ENCODE measurements at places on chromosomes 1 and 21.

DNA sequence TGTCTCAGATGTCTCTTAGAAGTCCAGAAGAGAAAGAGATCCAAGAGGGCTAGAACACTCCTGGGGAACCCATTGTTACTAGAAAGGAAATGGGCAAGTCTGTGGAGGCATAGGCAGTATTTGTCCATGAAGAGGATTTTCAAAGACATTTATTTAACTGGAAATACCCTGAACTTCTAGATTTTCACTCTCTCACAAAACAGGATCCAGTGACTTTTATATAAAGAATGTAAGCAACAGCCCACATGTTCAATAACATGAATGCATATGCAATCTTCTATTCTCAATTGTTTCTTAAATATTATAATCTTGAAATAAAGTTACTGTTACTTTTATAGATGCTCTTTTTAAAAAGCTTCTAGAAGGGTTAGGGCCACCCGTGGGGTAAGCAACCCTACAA lies 53.4 kb downstream of the TBX15 start:
- DNase-seq: no peak

DNA sequence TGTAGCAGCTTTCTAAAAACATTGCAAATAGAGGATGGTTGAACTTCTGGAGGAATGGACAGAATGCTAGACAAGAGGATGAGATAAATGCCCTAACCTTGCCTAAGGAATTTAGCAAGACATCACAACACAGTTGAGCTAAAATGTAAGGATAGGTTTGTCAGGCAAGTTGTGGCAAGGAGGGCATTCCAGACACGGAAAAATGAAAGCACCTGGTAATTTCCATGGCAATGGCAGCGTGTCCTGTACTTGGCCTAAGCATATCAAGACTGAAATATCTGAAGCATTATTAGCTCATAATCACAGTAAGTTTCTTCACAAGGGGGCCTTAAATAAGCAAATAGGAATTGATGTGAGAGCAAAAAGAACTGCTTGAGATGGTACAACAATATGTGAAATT lies 105.1 kb upstream of the USP25 start:
- DNase-seq: no peak

- no peak for DNase-seq
Observed at GRCh38 chr1:228369608-228370438, 36.8 kb downstream of the TRIM11 start.

DNA sequence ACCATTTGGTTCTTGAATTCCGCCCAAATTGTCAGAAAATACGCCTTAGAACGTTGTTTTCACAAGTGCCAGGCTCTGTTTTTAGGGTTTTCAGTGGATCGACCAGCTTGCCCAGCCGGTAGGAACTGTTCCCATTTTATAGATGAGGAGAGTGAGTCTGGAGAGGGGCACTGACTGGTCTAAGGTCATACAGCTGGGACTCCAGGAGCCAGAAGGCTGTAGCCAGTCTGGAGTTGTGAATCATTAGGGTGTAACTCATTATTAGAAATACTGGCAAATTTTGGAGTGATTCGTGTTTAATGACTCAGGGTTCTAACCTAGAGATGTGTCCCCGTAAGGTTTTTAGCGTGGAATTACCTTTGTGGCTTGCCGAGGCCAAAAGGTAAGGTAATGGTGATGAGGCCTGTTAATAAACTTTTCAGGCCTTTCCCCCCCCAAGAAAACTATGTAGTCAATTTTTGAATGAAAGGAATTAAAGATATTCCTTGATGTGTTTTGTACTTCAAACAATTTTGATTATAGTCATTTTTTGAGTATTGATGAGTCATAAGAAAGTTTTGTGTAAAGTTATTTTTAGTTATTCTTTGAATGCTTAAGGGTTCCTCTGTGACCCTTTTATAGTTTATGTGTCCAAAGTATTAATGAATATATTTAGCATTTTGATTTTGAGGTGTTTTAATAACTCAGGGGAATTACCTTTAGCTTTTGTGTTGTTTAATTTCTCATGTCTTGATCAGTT lies 2.1 kb downstream of the DYRK1A start:
- no peak for DNase-seq

DNA sequence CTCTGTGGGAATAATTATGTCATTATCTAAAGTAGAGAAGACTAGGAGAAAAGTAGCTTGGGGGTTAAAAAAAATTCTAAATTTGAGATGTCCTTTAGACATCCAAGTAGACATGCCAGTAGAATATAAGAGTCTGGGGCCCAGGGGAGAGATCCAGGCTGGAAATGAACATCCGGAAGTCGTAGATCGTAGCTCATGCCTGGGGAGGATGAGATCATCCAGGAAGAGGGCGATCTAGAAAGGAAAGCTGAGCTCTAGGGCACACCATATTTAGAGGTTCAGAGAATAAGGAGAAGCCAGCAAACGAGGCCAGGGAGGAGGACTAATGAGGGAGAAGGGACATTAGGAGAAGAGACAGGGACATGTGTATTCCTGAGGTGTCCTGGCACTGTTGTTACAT lies 12.2 kb downstream of the NGF start:
- no peak for DNase-seq

- no peak for DNase-seq
Observed at GRCh38 chr1:112472142-112472541, 36.6 kb upstream of the WNT2B start.

GRCh38 chr1:9843576-9843945 lies 19.8 kb upstream of the CLSTN1 start:
- no peak for DNase-seq

Measured in stimulated activated CD4-positive, alpha-beta T cell treated with anti-CD3 and anti-CD28 coated beads, Interleukin-1b, Interleukin-23, amount 100 ng/mL, for 4 hours (primary cell).